Cardiac fibroblast (primary cell): ENCODE measurements at places on chromosomes 5 and 9.

DNA sequence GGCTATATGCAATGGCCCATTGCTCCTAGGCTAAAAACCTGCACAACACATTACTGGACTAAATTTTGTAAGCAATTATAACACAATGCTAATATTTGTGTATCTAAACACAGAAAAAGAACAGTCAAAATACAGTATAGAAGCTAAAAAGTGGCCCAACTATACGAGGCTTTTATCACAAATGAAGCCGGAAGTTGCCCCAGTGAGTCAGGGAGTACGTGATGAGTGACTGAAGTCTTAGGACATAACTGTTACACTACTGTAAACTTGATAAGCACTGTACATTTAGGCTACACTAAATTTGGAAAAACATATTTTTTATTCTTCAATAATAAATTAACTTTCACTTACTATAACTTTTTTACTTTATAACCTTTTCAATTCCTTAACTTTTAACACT lies 105.2 kb upstream of the PRR16 start:
- DNase-seq: peak; percentile 66

GRCh38 chr5:12335938-12336337 lies 431.7 kb upstream of the CTNND2 start:
- DNase-seq: no peak

DNA sequence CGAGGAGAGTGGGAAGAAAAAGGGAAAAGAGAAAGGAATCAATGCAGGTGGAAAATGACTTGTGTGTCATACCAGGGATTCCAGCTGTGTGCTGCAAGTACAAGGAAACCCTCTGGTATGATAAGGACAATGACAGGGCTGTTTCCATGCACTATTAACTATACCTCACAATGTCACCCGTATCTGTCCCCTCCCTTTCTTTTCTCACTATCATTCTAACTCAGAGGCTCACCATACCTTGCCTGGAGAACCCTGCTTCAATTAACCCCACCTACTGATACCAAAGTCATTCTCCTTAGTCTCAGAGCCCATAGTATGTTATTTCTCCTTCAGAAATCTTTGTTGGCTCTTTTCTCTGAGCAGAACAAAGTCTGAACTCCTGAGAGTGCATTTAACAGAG lies 236.2 kb upstream of the NREP start:
- DNase-seq: no peak

DNA sequence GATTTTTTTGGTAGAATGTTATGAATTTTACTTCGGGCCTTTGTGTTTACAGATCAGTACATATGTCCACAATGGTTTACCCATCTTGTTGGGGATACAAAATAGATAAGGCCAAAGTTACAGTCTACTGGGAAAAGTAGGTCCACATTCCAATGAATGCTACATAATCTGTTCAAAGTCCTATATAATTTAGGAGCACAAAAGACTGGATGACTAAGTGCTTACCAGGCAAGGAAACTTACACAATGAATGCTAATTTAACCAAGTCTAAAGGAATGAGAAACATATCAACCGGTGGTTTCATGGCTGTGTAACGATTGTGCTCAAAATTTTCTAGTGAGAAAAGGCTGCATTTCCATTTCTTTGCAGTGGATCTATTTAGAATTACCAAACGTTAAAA lies 97.4 kb upstream of the TRPM3 start:
- no peak for DNase-seq

- DNase-seq: peak; percentile 66
Measured at GRCh38 chr9:32579706-32580331, 6.9 kb upstream of the NDUFB6 start.

- DNase-seq: no peak
Measured at GRCh38 chr9:80009204-80009603, 437.4 kb downstream of the TLE4 start.

DNA sequence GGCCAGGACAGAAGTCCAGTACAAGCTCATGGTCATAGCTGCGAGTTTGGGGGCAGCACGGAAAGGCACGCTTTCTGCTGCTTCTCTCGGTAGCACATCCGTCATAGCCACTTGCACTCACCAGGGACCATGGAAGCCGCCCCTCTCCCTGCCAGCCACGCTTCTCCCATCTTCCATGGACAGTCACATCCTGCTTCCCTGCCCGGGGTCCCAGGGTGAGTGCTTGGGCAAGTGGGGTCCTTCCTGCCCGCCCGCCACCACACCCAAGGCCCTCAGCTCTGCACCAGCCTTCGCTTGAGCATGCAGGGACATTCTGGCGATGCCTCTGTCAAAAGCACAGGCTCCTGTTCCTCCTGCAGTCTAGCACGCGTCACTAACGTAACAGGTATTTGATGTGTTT lies 13.1 kb upstream of the IRX2 start:
- no peak for DNase-seq

GRCh38 chr5:147851578-147851977 lies 20.1 kb upstream of the SPINK1 start:
- no peak for DNase-seq

GRCh38 chr5:83956386-83956785 lies 235.7 kb upstream of the HAPLN1 start:
- peak; percentile 3 for DNase-seq

DNA sequence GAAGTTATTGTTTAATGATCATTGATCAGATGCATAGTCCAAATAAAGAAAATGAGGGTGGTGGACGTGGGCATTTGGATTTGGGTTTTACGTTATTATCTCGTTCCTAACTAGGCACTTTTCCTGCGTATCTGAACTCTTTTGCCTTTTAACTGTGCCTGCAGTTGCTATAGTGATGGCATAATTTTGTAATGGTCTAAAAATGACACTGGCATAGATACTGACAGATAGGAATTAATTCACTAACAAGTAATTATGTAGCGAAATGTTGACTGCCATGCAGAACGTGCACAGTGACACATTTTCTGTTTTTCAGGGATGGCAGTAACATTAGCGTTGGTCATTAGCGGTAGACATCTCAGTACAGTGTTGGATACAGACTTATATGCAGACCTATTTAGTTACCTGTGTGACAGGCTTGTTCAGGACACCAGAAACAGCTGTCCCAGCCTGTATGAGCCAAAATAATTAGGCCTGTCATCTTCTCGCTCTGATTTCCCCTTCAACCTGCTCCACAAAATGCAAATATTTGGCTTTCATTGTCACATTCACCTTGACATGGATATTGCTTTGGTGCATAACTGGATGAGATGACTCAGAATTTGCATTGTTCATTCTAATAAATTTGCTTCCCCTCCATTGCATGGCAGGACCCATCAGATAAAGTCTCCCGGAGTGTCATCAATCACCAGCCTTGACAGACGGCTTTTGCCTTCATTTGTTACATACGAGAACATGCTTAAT lies 413.3 kb upstream of the IRX1 start:
- no peak for DNase-seq

- no peak for DNase-seq
Measured at GRCh38 chr9:77697238-77697984, 49.3 kb upstream of the GNA14 start.

GRCh38 chr5:110865400-110866094 lies 126.7 kb downstream of the SLC25A46 start:
- peak; percentile 45 for DNase-seq

DNA sequence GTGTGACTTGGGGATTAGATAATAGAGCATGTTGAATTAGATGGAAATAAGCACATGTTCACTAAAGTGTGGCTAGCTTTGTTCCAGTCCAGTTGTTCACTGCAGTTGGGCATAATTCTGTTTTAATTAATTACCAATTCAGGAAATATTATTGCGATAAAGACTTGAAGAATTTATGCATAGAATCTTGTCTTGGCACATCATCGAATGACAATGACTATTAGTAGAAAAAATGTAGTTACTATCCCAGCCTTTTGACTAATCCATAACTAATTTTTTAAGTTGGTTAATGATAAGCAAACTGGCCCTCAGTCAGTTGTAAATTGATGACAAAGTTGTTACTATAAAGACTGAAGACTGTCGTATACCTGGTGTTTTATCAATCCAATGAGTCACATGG lies 10.5 kb downstream of the LNPEP start:
- DNase-seq: no peak

- DNase-seq: no peak
Measured at GRCh38 chr5:62621280-62621679, 42.7 kb downstream of the LRRC70 start.

DNA sequence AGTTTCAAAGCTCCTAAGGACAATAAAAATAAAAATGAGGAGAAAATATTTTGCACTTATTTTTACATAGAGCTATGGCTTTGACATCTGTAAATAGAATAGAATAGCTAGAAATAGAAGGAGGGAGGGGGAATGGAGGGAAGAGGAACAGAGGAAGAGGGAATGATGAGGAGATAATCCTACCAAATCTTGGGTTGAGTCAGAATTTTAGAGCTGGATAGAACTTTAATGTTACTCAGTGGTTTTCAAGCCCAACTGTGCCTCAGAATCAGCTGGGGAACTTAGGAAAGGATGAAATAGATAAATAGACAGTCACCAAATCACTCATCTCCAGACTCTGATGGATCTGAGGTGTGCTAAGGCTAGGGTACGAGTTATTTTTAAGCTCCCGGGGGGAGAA lies 190.3 kb upstream of the FREM1 start:
- no peak for DNase-seq

GRCh38 chr5:30390095-30390494 lies 803.4 kb upstream of the CDH6 start:
- DNase-seq: no peak

DNA sequence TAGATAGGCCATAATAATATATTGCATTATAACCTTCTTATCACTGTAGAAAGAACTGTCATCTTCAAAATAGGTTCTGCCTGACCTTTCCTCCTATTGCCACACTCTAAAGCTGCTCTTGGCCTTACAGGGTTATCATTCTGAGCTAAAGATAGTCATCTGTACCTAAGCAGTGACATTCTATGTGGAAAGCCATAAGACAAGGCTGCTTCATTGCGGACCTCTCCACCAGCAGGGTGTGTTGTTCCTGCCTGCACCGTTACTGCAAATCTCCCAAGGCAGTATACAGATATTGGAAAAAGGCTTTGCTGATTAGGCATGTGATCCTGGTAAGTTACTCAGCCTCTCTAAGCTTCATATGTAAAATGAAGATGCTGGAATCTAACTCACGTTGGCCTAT lies 8.1 kb downstream of the ZNF622 start:
- DNase-seq: no peak

DNA sequence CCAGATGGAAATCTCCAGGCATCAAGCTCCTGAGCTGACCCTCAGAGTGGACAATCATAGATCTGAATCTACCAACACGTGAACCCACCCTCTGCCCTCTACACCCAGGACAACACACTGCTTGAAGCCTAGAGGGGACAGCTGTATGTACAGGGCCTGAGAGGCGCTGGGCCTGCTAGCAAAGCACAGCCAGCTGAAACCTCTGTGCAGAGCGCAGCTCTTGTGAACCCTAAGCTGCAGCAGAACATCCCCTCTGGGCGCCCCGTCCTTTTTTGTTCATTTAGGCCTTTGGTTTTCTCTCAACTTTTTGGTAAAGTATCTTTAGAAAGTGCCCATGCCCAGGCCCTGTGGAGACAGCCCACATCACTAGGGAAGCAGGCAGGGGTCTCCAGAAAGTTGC lies 62.4 kb upstream of the SPTLC1 start:
- no peak for DNase-seq

DNA sequence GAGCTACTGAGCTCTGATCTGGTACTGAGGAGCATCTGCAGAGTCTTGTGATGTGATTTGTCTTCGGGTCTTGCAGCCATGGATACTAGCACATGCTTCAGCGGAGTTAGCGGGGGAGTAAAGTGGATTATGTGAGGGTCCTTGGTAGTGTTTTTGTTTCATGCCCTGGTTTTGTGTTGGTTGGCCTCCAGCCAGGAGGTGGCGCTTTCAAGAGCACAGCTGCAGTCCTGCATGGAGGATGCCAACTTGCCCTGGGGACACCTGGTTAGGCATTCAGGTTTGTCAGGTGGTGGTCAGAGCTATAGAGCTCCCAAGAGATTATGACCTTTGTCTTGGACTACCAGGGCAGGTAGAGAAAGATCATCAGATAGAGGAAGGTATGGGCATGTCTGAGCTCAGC lies 185.8 kb upstream of the CDH6 start:
- DNase-seq: no peak

DNA sequence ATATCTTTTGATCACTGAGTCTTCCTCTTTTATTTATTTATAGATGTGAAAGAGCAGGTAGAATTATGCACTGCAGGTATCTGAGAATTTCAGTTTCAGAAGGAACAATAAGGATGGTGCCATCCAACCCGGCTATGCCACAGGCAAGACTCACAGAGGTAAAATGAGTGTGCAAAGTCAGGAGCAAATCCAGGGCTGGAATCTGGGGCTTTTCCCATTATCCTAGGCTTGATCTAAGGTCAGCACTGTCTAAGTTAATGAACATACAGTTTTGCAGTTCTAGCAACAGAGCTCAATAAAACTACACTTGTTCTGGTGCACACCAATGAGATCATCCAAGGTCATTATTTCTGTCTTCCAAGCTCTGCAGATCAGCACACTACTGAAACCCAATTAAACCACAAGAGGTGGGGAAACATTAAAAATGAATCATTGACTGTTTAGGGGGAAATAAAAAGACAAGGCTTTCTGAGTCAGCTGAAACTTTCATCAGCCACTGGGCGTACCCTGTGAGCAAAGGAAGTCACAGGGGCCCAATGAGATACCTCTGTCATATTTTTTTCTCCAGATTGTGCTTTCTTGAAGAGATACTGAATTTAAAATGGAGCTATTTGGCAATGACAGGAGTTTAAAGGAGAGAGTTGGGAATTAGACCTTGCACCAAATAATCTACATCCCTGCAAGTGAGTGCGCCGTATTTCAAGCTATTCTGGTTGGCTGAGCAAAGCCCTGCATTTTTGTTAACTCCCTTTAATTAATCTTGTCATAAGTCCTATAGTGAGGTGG lies 662.2 kb upstream of the ZNF608 start:
- peak; percentile 69 for DNase-seq

DNA sequence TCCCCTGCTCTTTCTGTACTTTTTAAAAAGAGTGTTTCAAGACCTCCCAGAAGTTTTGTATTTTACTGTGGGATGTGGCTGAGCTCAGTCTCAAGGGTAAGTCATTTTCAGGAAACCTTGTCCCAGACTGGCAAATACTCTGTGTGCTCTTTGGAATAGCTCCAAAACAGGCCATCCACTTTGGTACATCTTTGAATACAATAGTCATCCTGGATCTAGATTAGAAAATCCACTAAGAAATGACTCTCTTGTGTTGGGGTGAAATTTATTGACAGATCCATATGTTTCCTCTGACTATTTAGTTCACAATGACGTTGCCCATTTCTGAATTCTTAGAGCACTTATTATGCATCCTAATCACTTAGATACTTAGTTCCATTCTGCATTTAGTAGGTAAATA lies 95.2 kb downstream of the PLCXD3 start:
- DNase-seq: no peak

DNA sequence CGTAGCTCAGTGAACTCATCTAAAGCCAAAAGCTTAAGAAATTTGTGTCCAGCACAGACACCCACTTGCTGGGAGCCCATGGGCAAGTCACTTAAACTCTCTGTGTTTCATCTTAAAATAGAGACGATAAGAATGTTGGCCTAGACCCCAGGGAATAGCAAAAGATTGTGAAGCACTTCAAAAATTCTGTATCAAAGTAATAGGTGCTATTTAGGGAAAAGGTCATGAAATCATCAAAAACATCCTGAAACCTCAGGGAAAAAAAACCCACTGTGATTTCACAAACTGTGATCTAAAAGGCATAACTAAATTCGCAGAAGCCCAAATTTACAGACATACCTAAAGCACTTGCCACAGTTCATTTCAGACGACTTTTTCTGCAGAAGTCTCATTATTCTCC lies 278.3 kb downstream of the NR2F1-AS1 start:
- DNase-seq: no peak
